ENCODE measurements at places on chromosomes 1 and 21.

- H3K4me3 ChIP-seq: no peak overlapping the region
- H3K27ac ChIP-seq: peak overlapping the region; percentile 38
- no peaks in the 10 kb centered on the region for H3K36me3 ChIP-seq
- H3K27me3 ChIP-seq: no peaks in the 10 kb centered on the region
- DNase-seq: peak; percentile 52
Measured at GRCh38 chr1:84851839-84852238, 41.2 kb downstream of the LPAR3 start.

DNA sequence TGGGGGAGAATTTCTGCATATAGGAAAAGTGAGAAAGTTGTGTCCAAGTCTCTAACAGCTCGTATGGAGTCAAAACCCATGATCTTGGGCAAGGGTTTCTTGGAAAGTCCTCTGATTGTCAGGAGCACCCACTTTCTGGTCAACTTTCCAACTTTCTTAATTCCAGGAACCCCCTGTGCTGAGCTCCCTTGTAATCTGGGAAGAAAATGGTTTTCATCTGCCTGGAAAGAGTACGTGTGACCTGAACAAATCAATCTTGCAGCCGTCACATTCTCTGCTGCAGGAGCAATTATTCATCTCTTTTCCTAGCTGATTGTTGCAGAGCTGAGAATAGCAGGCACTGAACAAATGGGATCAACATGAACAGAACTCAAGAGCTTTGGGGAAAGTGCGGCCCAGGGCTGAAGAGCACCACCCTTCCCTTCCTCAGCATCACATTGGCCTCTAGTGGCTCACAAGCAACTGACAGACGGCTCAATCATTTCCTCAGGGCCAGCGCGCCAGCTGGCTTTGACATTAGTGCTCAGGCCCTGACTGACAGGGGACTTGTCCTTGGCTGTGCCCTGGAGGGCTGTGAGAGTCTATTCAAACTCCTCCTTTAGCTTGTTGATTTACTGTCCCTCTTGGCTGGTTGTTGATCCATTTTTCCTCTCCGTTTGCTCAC, 295.2 kb downstream of the HLX start:
- H3K27me3 ChIP-seq: no peaks in the 10 kb centered on the region
- H3K36me3 ChIP-seq: no peaks in the 10 kb centered on the region
- H3K4me3 ChIP-seq: no peak overlapping the region
- H3K27ac ChIP-seq: no peak overlapping the region
- no peak for DNase-seq

- no peaks in the 10 kb centered on the region for H3K36me3 ChIP-seq
- H3K27me3 ChIP-seq: no peaks in the 10 kb centered on the region
- peaks cover 17% of the 10 kb centered on the region for H3K4me1 ChIP-seq
- DNase-seq: no peak
- no peak overlapping the region for H3K4me3 ChIP-seq
Measured at GRCh38 chr1:243406424-243406823, 150.6 kb downstream of the SDCCAG8 start.

DNA sequence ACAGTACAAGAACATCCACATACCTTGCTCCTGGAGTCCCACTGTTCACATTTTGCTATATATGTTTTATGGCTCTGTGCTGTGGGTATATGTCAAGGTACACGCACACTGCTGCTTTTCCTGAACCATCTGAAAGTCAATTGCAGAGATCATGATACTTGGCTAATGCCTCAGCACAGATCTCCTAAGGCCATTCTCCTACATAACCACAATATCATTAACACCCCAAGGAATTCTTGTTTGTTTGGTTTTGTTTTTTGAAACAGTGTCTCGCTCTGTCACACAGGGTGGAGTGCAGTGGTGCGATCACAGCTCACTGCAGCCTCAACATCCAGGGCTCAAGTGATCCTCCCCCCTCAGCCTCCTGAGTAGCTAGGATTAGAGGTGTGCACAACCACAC, 16.0 kb downstream of the CTNNBIP1 start:
- peaks cover 44% of the 10 kb centered on the region for H3K4me1 ChIP-seq
- H3K27me3 ChIP-seq: no peaks in the 10 kb centered on the region
- H3K36me3 ChIP-seq: no peaks in the 10 kb centered on the region
- DNase-seq: no peak

DNA sequence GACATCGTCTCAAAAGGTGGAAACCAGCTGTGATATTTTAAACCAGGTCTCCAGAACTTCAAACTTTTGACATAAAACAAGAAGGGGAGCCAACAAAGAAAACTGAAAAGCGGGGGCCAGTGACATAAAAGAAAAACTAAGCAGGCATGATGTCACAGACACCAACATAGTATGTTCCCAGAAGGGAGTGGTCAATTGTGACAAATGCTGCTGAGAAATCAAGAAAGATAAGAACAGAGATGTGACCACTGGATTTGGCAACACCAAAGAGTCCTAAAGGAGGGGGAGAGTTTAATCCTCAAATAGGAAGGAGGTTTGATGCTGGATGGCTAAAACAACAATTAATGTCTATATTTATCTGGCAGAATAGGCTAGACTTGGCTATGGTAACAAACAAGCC, 2.3 kb upstream of the RNF19B start:
- H3K27ac ChIP-seq: no peak overlapping the region
- peaks cover 20% of the 10 kb centered on the region for H3K4me1 ChIP-seq
- H3K4me3 ChIP-seq: no peak overlapping the region
- peaks cover 3% of the 10 kb centered on the region for H3K27me3 ChIP-seq
- no peak for DNase-seq

DNA sequence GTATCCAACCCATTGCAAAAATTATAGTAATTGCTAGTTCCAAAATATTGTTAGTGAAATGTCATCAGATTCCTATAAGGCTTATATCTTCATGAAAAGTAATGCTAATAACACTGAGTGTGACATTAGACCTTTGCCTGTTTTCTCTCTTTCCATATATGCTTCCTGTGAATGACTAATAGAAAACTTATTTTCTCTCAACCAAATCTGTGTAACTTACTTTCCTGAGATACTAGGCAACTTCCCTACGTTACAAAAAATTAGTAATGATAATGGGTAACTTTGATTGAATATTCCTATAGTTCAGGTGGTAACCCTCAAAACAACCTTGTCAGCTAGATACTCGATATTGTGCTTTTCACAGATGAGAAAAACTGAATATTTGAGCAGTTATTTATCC, 124.2 kb upstream of the HNRNPU start:
- no peaks in the 10 kb centered on the region for H3K36me3 ChIP-seq
- 0 out of 2 replicates have a peak, but pooled peaks cover 7% of the 10 kb centered on the region for H3K4me1 ChIP-seq

DNA sequence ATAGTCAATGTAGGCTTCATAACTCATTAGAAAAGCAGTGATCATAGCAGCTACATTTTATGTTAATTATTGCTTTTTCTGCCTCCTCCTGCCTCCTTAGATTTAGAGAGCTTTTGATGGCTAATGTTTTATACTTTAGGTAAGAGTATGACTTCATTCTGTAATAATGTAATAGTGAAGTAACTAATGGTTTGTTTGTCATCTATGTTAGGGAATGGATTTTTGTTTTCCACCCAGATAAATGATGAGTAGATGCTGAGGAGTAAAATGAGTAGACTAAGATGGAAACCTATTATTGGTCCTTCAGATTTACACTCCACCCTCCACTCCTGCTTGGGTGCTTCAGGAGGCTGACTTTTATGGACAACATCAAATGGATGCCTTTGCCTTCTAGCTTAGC, 170.6 kb downstream of the CTH start:
- no peaks in the 10 kb centered on the region for H3K4me1 ChIP-seq
- DNase-seq: no peak
- no peak overlapping the region for H3K4me3 ChIP-seq
- H3K27me3 ChIP-seq: no peaks in the 10 kb centered on the region
- H3K27ac ChIP-seq: no peak overlapping the region
- no peaks in the 10 kb centered on the region for H3K36me3 ChIP-seq

DNA sequence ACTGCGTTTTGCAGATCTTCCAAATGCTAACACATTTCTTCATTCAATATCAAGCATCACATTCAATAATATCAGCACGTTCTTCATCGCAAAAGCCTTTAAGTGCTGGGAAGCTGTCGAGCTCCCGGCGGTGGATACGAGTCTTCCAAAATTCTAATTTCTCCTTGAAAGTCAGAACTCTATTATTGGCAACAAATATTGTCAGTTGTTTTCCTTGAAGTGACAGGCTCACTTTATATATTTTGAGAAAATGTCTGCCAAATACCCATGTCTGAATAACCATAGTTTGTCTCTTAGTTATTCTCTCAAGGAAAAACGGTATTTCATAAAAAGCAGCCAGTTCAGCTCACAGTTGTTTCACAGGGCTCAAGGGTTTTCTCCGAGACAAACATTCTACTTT, 226.2 kb upstream of the C1orf174 start:
- no peak overlapping the region for H3K27ac ChIP-seq
- no peaks in the 10 kb centered on the region for H3K27me3 ChIP-seq
- no peak overlapping the region for H3K4me3 ChIP-seq
- DNase-seq: no peak
- no peaks in the 10 kb centered on the region for H3K4me1 ChIP-seq
- no peaks in the 10 kb centered on the region for H3K36me3 ChIP-seq

DNA sequence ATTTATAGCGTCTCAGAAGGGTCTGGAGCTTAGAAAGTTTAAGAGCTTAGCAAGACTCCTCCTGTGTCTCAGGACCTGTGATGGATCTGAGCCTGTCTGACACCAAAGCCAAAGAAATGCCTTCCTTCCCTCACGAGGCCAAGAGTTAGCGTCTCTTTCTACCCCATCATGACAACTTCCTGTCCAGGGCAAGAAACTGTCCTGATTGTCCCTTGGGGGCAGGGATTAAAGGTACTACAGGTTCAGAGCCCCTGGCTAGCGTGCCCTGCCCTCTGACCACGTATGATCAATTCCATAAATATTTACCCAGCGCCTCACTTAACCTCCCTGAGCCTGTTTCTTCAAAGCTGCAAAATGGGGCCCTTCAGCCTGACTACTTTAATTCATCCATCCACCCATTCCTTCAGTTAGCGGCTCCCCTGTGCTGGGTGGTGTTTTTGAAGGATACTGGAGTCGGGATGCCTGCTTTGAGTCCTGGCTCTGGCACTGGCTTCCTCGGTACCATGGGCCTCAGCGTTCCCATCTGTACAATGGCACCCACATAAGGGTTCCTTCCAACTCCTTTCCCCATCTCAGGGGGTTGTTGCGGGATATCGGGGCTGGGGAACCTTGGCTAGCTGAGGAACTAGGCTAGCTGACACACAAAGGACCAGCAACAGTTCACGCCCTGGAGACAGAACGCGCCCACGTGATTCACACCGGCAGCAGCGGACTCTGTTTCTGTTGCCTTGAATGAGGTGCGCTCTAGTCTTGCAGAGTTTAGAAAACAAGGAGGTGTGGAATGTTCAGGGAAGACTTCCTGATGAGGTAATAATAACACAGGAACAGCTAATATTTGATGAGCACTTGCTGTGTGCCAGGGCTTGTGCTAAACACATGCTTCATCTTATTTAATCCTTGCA, 23.0 kb upstream of the EPHA2 start:
- H3K36me3 ChIP-seq: no peaks in the 10 kb centered on the region
- no peak overlapping the region for H3K4me3 ChIP-seq
- peaks cover 77% of the 10 kb centered on the region for H3K4me1 ChIP-seq
- DNase-seq: no peak
- H3K27me3 ChIP-seq: no peaks in the 10 kb centered on the region

- H3K4me3 ChIP-seq: no peak overlapping the region
- DNase-seq: peak; percentile 91
- H3K4me1 ChIP-seq: peaks cover 95% of the 10 kb centered on the region
- 0 out of 2 replicates have a peak, but pooled peaks cover 5% of the 10 kb centered on the region for H3K36me3 ChIP-seq
- no peaks in the 10 kb centered on the region for H3K27me3 ChIP-seq
Measured at GRCh38 chr21:31908106-31909031, 35.5 kb downstream of the HUNK start.

DNA sequence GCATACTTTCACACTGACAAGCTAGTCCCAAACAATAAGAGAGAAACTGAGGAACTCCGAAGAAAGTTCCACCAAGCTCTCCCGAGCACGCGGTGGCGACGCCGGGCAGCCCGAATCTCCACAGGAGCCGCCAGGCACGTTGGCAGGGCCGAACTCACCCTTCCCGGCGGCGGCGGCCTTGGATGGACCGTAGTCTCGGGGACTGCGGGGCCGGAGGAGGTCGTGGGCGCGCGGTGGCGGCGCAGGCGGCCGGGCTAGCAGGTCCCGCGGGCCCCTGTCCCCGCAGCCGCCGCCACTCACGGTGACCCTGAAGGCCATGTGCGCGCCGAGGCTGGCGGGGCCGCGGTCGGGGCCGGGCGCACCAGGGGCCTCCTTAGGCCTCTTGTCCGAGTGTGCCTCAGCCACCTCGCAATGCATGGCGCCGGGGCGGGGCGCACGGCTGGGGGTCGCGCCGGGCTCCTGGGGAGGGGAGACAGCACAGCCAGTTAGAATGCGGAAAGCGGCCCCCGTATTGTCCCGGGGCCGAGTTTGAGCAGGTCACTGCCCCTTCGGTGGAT, 1.2 kb downstream of the GLIS1 start:
- DNase-seq: no peak
- H3K27me3 ChIP-seq: no peaks in the 10 kb centered on the region
- no peak overlapping the region for H3K4me3 ChIP-seq
- 0 out of 2 replicates have a peak, but pooled peaks cover 4% of the 10 kb centered on the region for H3K36me3 ChIP-seq

GRCh38 chr1:64894438-64895196, 71.7 kb downstream of the JAK1 start:
- no peak overlapping the region for H3K4me3 ChIP-seq
- no peak for DNase-seq
- peaks cover 12% of the 10 kb centered on the region for H3K4me1 ChIP-seq
- no peaks in the 10 kb centered on the region for H3K36me3 ChIP-seq
- no peak overlapping the region for H3K27ac ChIP-seq

GRCh38 chr1:104874044-104874443, 1124.3 kb downstream of the AMY1C start:
- H3K4me3 ChIP-seq: no peak overlapping the region
- H3K4me1 ChIP-seq: no peaks in the 10 kb centered on the region
- no peaks in the 10 kb centered on the region for H3K27me3 ChIP-seq
- no peak for DNase-seq
- H3K36me3 ChIP-seq: no peaks in the 10 kb centered on the region

DNA sequence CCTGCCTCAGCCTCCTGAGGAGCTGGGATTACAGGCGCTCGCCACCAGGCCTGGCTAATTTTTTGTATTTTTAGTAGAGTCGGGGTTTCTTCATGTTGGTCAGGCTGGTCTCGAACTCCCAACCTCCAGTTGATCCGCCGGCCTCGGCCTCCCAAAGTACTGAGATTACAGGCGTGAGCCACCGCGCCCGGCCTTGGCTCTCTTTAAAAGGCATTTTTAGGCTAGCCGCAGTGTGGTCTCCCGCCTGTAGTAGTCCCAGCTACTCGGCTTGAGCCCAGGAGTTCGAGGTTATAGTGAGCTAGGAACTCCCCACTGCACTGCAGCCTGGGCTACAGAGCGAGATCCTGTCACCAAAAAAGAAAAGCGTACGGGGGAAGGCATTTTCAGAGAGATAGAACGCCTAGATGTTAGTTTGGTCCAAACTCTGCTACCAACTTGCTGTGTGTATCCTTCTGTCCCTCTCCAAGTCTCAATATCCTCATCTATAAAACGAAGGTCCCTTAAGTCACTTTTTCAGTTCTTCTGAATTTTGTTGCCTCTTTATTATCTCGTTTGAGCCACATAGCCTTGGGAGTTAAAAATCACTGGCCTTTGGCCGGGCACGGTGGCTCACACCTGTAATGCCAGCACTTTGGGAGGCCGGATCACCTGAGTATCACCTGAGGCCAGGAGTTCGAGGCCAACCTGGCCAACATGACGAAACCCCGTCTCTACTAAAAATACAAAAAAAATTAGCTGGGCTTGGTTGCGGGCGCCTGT, 734 bp downstream of the MED18 start:
- H3K4me3 ChIP-seq: peak overlapping the region; percentile 48
- DNase-seq: peak; percentile 59
- H3K36me3 ChIP-seq: peaks cover 38% of the 10 kb centered on the region
- no peaks in the 10 kb centered on the region for H3K27me3 ChIP-seq
- H3K4me1 ChIP-seq: peaks cover 12% of the 10 kb centered on the region

GRCh38 chr1:21659099-21659923, 9.8 kb downstream of the RAP1GAP start:
- no peak overlapping the region for H3K27ac ChIP-seq
- H3K36me3 ChIP-seq: no peaks in the 10 kb centered on the region
- H3K4me3 ChIP-seq: no peak overlapping the region
- DNase-seq: peak; percentile 82

All from SJSA1 (cell line).